ENCODE measurements at places on chromosomes 6 and 20.
A peak's percentile ranks its signal among the peaks of the same experiment; 100 is the strongest.

DNA sequence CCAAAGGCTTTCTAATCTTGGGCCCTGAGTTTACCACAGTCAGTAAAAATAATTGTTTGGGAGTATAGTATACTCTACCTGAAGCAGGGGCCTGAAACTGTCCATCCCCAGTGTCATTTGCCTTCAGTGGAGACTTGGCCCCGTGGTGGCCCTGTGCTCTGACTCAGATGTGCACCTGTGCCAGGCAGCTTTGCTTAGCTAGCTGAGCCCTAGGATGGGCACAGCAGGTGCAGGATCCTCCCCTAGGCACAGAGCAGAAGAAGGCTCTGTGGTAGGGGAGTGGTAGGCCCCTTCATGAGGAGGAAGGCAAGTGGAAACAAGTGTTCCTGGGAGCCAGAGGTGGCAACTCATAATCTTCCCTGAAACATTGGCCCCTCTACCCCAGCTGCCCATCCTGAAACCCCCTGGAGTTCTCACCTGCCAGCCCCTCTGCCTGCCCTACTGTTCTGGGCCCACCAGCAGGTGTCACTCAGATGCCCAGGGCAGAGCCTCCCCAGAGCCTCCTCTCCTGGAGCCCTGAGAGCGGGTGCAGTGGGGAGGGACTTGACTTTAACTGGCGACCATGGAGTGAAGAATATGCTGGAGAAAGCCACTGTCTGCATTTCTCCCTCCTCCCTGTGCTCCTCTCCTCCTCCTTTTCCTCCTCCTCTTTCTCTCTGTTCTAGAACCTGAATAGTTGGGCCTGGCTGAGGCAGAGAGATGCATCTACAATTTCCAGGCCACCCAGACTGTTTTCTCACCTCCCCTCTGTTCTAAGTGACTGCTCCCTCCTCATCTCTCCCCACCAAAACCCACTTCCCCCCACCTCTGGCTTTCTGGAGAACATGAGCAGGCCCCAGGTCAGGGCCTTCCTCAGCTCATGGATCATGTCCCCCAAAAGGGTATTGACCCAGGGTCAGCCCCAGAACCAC lies 2.9 kb downstream of the CPNE5 start:
- no peak for DNase-seq

DNA sequence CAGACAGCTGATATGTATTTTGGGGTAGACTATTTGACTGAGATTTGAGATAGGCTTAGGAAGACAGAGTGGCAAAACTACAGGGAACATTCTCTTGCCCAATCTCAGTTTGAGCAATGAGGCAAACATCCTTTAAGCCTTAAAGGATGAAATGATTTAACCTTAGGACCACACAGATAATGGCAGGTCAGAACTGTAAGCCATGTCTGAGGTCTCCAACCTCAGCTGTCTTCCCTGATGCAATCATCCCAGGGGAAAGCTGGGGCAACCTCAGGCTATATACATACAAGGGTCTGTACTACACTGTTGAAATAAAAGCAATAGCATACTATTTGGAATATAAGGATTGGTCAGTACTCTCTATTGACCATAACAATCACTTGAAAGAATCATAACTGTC lies 83.8 kb upstream of the NUP153 start:
- no peak for DNase-seq

DNA sequence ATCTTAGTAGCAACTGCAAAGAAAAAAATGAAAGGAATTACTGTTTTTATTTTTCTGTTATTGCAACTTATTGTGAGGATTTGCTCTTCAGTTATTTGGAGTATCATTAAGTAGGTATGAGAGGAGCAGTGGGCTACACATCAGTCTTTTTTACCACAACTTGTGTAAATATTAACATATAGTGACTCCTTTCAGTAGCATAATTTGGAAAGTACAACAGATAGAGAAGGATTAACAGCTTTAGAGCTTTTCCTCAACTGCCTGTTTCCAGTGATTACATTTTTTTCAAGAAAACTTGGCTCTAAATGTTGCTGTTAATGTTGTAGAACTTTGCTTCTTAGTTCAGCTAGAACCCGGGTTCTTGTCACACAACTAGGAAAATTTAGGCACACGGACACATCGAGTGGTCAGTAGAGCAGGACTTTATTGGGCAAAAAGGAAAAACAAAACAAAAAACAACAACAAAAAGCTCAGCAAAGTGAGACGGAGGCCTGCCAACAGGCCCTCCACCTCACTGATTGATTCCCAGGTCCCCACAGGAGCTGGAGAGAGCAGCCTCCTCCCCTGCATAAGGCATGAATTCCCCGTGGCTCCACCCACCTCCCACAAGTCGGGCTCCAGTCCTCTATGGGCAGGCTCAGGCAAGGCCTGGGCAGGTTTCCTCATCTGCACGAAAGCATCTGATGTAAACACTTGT lies 75.1 kb downstream of the ADGRG6 start:
- DNase-seq = no peak

DNA sequence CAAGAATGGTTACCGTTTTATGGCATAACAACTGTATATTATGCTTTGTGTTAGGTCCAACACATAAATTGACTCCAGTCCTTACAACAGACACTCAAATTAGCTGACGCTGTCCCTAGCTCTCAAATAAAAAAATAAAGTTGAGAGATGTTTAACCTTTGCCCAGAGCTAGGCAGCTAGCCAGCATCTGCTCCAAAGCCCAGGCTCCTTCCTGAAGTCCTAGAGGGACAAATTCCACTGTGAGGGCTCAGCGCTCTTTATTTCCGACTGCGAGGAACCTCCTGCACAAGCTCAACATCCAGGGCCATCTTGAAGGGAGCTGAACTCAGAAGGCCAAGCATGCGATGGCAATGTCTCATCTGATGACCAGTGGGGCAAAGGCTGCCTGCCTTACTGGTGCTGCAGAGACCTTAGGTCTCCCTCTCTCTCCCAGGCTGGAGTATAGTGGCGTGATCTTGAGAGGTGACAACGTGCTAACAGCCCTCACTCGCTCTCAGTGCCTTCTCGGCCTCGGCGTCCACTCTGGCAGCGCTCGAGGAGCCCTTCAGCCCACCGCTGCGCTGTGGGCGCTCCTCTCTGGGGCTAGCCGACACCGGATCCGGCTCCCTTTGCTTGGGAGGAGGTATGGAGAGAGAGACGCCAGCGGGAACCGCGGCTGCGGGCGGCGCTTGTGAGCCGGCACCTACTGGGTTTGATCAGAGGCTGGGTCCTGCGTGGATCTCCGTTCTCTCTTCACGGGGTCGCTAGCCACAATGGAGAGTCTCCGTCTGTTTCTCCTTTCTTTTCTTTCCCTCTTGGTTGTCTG lies 24.7 kb upstream of the GFOD1 start:
- DNase-seq = no peak

GRCh38 chr6:159038914-159039884 lies 5.6 kb downstream of the TAGAP start:
- peak; percentile 46 for DNase-seq

GRCh38 chr6:121925024-121925423 lies 474.4 kb upstream of the HSF2 start:
- no peak for DNase-seq

- no peak for DNase-seq
Measured at GRCh38 chr6:32857156-32857891, 3.3 kb downstream of the PSMB9 start.

DNA sequence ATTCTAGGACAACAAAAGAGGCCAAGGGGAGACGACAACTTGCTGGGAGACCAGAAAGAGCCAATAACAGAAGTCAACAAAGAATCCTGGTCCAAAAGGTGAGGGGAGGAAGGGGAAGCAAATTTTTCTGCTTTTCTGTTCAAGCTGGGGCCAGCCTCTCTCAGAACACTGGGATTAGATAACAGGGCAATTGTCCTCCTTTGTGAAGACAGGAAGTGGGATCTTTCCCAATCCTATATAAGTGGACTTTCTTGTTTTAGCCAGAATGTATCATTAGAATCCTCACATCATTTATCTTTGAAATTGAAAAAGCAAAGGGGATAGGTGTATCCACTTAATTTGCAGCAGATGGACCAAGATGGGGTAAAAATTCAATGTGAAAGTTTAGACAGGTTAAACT lies 101.2 kb upstream of the COL21A1 start:
- no peak for DNase-seq

GRCh38 chr20:62804627-62805154 lies at the start of gene OGFR:
Gene OGFR (plus strand): TSS chr20:62804835. CDS start chr20:62804860, 25 bp downstream.
- DNase-seq = peak; percentile 77

GRCh38 chr6:33903579-33903978 lies 99.8 kb upstream of the MLN start:
- no peak for DNase-seq

GRCh38 chr20:10462516-10462915 lies 27.4 kb downstream of the SLX4IP start:
- no peak for DNase-seq

GRCh38 chr6:31898383-31899011 lies 999 bp upstream of the EHMT2 start:
- DNase-seq = no peak

- no peak for DNase-seq
Measured at GRCh38 chr6:143838395-143838794, 4.7 kb upstream of the LTV1 start.

GRCh38 chr20:14951707-14952418 lies 614.5 kb upstream of the FLRT3 start:
- no peak for DNase-seq

DNA sequence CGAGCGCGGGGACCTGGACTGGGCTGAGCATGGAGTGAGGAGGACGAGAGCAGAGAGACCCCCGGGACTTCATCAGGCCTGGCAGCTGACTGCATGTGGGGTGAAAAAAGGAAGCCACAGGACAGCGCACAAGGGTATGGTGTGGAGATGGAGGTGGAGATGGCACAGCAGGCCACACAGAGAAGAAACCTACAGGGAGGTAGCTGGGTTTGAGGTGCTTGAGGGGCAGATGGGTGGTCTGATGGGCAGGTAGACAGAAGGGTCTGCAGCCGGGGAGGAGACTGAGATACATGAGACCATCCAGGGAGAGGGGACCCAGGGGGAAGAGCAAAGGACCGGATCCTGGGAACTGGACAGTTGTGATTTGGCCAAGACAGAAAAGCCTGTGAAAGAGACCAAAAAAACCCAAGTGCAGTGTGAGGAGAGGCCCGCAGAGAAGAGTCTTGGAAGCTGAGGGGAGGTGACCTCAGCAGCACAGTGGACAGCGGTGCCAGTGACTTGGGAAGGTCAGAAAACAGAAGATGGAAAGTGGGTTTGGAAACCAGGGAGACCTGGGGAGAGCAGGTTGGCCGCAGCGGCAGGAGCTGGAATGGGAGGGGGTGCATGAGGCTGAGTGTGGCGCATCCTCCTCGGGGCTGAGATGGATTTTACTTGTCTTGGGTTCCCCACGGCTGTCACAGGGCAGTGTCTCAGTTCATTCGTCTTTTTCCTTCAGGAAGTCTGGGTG lies 5.5 kb downstream of the HLA-DPB1 start:
- no peak for DNase-seq

GRCh38 chr6:89520736-89521135 lies 87.8 kb downstream of the ANKRD6 start:
- DNase-seq = no peak

DNA sequence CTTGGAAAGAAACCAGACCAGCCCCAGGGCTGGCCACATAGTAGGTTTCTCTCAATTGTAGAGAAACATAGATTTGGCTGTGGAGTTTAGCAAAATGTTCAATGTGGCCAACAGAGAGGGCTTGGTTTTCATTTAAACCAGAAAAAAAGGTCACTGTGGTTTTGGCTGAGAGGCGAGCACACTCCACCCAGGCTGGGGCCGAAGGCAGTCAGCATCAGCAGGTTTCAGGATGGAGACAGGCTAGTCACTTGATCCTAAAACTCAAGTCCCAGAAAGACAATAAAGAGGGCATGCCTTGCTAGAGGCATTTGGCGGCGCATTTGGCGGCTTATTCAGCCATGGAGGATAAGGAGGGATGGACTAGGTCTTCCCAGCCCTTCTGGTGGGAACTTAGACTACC lies 73.1 kb downstream of the PRND start:
- no peak for DNase-seq

DNA sequence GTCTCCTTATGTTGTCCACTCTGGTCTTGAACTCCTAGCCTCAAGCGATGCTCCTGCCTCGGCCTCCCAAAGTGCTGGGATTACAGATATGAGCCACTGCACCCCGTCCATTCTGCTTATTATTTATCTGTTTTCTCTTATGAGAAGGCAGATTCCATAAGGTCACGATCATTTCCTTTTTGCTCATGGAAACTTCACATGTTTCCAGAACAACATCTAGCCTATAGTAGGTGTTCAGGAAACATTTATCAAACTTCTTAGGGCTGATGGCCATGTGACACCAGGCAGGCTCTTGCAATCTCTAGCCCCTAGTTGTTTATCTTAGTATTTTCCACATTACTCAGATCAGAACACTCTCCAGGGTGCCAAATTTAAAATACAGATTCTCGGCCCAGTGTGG lies 61.2 kb downstream of the ZFP64 start:
- no peak for DNase-seq

GRCh38 chr6:25637960-25638434 lies 14.0 kb upstream of the SCGN start:
- no peak for DNase-seq

DNA sequence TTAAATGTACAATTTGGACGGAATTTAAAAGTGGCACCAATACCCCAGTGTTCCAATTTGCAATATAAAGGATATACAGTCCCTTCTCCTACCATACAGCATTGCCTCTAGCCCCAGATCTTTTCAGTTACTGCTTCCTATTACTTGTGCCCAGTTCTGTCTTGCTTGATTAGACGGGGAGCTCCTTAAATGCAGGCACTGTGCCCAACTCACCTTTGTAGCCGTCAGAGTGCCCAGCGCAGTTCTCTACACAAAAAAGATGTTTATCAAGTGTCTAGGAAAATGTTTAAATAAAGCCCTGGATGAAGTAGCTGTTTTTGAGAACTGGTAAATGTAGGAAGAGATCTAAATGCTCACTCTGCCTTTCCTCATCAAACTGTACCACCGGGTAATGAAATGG lies 7.6 kb downstream of the TAP2 start:
- no peak for DNase-seq

DNA sequence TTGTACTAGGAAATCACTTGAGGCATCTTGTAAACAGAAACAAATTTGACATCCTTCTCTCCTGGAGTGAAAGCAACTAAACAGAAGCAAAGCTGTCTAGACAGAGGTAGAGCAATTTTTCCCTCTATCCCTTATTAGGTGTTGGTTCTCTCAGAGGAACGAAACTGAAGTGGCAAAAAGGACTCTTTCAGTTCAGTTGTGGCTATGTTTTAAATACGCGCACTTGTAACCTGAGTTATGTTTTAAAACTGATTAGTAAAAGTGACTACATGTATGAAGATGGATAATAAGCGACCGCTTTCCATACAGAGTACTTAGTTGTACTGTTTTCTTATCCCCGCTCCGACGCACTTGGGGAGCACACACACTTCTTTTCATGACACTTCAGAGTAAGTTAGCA lies 551.0 kb downstream of the PHF3 start:
- DNase-seq = no peak

DNA sequence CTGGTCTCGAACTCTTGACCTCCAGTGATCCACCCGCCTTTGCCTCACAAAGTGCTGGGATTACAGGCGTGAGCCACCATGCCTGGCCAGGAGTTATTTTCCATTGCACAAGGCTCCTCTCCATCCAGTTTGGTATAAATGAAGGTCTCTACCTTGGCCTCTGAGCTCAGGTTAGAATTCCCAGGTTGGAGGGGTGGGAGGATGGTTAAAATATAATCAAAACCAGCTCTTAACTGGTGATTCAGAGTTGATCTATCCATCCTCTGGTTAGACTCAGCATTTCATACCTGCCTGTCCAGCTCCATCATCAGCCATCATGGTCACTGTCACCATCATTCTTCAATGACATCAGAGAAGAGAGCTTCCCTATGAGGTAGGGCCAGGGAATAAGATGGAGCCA lies 2.6 kb upstream of the SLC22A7 start:
- no peak for DNase-seq
